ENCODE measurements at places on chromosomes 4 and X.

GRCh38 chrX:17685026-17685425 lies 52.3 kb upstream of the SCML1 start:
- DNase-seq: no peak

DNA sequence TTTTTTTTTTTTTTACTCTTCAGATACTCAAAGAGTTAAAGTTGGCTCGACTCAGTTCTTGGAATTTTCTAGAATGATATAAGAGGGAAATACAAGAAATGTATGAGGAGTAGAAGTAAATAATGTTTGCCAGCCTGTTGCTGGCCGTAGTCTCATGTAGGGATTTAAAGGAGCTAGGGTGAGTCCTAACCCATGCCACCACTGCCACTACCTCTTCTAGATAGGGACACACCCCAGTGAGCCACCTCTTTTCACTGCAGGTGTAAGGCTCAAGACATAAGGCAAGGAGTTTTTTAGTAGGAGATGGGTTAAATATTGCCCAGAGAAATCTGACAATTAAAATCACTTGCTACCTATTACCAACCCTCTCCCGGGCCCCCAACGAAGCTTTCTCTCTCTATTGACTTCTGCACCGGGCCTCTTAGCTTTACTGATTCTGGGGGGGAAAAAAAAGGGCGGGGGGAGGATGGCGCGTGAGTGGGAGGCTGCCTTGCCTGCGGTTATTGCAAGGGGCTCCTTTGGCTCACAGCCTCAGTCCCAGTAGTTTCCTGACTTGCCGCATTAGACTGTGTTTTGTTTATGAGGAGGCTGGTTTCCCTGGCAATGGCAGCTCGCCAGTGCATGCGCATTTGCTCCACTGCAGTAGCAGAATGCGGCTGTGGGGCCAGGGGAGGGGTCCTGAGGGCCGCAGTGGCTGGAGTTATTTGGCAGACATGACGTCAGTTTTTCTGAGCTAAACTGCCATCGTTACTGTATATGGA lies 3.0 kb downstream of the LINC00632 start:
- DNase-seq: no peak

DNA sequence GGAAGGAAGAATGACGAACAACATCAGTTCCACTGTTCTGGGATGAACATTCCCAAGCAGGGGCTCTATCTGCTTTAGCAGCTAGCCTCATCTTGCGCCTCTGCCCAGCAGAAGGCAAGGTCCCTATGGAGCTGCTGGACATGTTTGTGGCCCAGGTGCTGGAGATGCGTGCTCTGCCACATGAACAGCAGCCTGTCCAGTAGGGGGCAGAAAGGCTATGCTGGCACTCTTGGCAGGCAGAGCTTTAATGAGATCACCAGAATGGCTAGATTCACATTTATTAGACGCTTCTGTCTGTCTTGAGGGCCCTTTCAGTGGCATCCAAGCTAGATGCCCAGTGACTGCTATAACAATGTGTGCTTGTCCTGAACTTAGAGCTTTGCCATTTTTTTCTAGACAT lies 1826.0 kb downstream of the STIM2 start:
- DNase-seq: no peak

GRCh38 chr4:187814737-187815465 lies 180.7 kb upstream of the ZFP42 start:
- no peak for DNase-seq

GRCh38 chr4:182679533-182679932 lies 237.7 kb downstream of the DCTD start:
- no peak for DNase-seq

DNA sequence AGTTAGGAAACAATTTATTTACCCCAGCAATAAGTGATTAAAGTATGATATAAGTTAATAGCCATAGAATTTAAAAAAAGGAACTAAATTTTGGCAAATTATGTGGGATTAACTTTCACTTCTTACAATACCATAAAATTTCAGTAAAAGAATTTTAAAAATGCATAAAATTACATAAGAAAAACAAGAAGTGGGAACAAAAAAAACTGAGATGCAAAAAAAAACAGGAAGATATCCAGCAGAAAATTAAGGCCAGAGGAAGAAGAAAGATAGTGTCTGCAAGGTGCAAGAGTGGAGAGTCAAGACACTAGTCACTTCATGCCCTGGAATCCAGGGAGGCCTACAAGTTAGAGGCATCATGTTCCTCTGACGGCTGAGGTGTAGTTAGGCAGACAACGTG lies 184.2 kb downstream of the GASK1B start:
- DNase-seq: no peak

- DNase-seq: no peak
These were observed 3.5 kb downstream of the HUWE1 start for GRCh38 chrX:53682885-53683555.

DNA sequence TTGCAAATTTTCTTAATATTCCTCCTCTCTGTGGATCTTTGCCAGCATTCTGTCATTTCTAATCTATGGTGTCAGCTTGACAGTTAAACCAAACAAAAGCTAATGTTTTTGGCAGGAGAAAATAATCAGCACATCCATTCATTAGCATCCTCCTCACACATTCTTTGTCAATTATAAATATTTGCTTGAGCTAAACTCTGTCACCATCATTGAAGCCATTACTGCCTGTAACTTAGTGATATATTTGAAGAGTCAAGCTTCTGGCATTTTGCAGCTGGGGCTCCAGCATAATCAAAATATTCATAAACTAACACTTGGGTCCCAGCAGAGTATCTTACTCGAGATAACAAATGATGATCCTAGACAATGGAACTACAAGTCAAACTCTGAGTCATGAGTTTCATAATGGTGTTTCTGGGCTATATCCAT lies 126.1 kb downstream of the EIF4E start:
- DNase-seq: no peak

GRCh38 chr4:160493206-160493605 lies 1390.3 kb downstream of the RAPGEF2 start:
- DNase-seq: no peak

- DNase-seq: no peak
These were observed 177.8 kb upstream of the GK2 start for GRCh38 chr4:79585834-79586233.

DNA sequence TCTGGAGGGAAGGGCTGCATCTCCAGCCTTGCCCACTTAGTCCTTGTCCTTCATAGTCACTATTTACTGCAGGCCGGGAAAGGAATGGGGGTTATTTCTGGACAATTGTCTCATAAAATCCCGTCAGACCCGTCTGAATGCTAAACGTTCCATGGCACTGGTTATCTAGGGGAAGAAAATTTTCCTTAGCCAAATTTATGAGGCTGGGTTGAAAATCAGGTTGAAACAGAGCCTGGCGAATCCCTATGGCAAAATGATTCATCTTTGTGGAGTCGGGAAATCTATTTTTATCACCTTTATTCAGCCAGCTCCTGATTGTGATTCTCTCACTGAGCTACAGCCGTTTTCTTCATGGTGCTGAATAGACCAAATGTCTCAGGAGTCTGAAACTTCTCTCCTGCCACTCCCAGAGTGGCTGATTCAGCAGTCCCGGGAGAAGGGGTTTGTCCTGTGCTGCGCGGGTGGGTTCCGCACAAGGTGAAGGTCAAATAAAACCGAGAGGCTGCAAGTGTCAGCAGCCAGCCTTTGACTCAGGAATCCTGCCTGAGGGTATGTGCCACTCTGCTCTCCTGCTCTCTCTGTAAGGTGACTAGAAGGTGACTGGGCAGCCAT lies 1.0 kb downstream of the LIMCH1 start:
- no peak for DNase-seq

DNA sequence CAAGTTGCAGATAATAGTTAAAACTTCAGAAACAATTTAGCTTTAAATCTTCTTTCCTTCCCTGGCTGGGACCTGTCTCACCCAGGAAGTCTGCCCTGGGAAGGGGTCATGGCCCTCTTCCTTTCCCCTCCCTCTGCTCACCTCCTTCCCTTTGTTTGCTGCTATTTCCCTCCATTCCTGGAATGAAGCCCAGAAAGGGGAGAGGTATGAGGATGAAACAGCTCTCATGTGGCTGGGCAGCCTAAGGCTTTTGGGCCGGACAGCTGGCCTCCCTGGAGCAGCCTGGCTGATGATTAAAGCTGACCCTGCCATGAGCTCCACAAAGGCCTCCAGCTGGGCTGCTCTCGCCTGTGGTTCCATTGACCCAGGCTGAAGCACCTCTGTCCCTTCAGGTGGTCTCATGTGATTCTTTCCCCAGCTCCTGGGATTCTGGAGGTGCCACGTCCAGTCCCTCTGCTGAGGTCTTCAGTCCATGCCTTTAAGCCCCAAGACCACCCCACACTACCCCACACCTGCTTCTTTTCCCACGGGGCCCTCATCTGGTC lies 202.1 kb downstream of the PTTG2 start:
- DNase-seq: peak; percentile 61

DNA sequence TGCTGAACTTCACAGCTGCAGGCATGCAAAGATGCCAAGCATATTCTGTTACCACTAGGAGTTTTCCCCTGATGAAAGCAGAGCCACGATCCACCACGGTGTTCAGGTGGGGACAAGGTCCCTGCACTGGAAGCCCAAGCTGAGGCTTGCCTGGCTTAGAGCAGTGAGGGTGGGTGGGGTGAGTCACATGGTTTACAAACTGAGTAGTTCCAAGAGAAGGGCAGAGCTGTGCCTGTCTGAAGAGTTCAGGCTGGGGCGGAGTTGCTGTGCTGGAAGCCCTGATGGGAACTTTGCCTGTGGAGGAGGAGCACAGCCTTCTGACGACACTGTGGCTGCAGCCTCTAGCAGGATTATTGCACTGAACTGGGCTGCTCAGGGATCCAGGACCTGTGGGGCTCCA lies 45.5 kb downstream of the FAM9B start:
- DNase-seq: no peak

DNA sequence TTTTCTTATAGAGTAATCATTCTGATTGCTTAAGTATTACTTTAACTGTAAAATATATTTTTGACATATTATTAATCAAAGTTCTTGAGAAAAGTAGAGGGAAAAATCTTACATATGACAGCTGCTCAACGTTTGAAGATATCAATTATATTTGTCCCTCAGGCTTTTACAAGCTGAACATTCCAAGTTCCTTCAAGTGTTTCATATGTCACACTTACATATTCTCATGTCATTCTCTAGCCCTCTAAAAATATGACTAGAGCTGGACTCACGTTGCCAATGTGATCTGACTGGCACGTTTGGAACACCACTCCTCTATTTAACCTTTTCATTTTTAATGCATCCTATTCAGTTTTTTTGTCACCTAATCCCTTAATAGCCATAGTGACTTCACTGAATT lies 492.9 kb downstream of the PCDH18 start:
- no peak for DNase-seq

- DNase-seq: no peak
These were observed 688 bp upstream of the EVC start for GRCh38 chr4:5710065-5710960.

DNA sequence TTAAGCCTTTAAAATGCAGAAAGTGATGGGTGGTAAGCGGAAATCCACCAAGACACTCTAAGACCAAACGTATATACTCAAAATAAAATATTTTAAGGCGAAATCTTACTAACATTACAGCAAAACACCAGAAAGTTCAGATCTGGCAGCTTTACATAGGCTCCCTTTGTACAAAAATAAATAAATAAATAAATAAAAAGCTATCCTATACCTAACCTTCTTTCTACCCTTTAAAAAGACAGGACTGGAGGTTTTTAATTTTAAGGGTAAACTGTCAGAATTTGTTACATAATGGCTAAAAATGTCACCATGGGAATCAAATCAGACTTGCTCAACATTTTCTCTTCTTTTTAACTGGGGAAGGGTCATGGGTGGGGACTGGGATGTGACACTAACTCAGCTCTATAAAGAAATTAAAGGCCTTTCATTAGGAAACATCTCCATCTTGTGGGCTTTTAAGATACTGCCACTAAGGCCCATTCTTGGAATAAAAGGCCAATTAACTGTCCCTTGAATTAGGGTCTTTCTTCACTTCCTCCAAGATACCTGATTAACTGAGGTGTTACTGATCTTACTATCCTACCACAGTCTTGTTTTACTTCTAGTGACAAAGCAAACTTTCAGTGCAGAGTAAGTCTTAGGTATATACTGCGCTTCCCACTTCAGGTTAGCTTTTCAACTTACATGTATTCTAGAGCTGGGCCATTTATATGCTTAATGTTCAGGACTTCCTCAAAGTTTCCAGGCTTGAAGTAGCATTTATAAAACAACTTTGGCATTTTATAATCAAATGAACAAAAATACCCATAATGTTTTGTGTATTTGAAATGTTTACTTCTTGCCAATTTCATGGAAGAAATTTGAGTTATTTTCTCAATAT lies 13.3 kb downstream of the HNRNPD start:
- no peak for DNase-seq

- no peak for DNase-seq
These were observed 121.2 kb downstream of the NDST3 start for GRCh38 chr4:118155516-118155915.

- no peak for DNase-seq
These were observed 230.6 kb upstream of the SPRY1 start for GRCh38 chr4:123166023-123166422.

GRCh38 chr4:7412554-7412912 lies 22.2 kb downstream of the PSAPL1 start:
- no peak for DNase-seq

GRCh38 chrX:107677501-107677901 lies 49.2 kb downstream of the PRPS1 start:
- DNase-seq: no peak

DNA sequence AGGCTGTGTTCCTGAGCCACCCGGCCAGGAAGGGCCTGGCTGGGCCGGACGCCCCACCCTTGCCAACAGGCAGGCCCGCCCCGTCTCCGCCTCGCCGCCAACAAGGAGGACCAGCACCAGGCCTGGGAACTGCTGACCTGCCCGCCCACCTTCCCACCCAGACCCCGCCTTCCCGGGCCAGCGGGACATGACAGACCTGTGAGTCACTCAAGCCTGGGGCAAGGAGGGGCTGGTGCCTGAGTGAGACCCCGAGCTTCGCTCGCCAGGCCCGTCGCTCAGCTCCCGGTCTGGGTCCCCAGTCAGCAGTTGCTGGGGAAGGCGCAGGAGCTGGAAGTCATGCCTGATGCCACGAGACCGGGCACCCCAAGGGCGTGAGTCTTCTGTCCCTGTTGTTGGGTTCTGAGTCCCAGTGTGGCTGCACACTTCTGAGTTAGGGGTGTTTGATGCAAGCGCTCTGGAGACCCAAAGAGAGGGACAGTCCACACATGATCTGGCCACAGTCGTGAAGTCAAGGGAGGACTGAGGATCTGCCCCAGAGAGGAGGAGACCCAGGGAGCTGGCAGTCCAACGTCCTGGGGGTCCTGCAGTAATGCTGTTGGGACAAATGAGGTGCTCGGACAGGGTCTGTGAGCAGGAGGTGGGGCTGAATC lies at the start of gene DNASE1L1:
DNASE1L1 (minus strand) TSS at position 33 of the 650 bp plus-strand sequence. CDS start 3,686 bp downstream, outside the sequence.
- DNase-seq: no peak

DNA sequence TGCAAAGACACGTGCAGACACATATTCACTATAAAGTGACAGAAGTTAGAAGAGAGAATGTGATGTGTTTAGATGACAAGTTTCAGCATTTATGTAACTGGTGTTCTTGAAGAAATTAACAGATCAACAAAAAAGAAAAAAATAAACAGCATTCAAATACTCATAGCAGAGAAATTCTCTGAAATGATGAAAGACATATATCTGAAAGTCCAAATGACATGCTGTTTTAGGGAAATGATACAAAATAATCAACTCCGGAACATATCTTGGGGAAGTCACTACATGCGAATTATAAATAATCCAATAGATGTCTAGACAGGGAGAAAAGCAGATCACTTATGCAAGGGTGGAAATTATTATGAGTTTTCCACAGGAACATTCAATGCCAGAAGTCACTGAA lies 146.0 kb downstream of the SPANXN4 start:
- no peak for DNase-seq

Data from GM04503 (cell line).